ENCODE measurements at places on chromosomes 2 and 18.
A peak's percentile ranks its signal among the peaks of the same experiment; 100 is the strongest.

DNA sequence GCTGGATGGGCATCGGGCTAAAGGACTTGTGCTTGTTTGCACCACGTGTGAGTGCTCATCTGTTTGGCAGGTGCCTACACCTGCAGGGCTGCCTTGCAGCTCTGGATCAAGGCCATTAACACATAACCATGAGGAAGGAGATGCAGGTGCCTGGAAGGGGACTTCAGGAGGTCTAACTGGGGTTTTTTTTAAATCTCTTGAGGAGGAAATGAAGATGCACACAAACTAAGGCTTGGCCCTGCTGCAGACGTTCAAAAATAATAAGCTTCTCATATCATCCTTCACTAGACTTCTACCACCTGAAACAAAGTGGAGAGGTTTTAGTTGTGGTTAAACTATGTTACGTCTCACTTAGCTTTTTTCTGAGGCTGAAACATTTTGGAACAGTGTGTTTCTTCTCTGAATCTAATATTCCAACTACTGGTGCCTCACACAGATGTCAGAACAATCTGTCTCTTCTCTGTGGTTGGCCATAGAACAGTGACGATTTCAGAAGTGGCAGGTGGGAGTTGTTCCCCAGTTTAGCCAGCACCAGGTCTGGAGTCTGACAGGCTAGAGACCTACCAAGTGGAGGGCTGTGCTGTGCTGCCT lies 36.5 kb downstream of the BCL2L11 start:
- no peak for DNase-seq

DNA sequence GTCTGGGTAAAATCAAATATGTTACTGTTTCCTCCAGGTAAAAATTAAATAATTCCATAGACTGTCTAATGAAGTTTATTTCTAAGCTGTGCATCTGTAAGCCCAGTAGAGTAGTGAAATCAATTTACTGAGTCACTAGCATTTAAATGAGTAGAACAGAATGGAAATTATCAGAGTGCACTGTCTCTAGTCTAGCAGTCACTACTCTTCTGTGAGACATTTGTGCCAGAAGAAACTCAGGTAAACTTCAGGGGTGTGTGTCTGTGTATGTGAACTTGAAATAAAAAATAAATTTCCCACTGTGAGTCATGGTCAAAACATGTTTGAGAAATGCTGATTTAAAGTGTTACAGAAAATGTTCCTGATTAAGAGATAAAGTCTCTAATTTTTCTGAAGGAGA lies 146.4 kb downstream of the RIF1 start:
- DNase-seq: no peak

- DNase-seq: no peak
Observed at GRCh38 chr2:201696151-201696659, 2.2 kb downstream of the MPP4 start.

GRCh38 chr2:11559786-11560155 lies 25.9 kb downstream of the GREB1 start:
- DNase-seq: no peak

- DNase-seq: peak; percentile 67
Observed at GRCh38 chr2:43174368-43174916, 52.0 kb downstream of the ZFP36L2 start.

- no peak for DNase-seq
Observed at GRCh38 chr18:11751341-11752115, 62.5 kb downstream of the GNAL start.

DNA sequence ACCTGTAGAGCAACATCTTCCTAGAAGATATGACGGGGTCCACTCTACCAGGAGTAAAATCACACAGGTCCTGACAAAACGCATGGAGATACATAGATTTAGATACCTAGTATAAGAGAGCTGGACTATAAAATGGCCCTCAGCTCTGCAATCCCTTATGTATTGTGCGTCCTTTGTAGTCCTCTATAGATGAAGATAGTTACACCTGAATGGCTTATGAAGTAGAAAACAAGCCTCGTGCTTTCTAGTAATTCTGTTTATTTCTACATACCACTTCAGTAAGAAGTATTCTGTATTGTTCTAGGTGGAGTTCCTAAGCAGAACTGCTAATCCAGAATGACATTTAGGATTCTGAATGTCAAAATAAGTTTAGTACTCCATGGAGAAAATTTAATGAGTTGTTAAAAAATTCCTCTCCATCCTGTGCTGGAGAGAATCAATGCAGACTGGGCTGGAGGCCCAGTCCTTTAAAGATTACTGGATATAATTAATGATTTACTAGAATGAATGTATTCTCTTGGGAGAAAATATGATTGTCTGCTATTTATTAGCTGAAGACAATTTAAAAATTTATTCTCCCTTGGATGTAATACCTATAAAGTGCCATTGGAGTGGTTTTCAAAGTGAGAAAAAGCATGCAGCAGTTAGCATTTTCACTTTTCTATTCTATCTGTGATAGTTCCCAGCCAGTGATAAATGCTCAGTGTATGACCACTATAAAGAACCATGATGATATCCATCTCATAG lies 147.3 kb upstream of the UNC80 start:
- no peak for DNase-seq

- no peak for DNase-seq
Observed at GRCh38 chr2:64472881-64473280, 18.9 kb downstream of the LGALSL start.

- no peak for DNase-seq
Observed at GRCh38 chr18:14124689-14125088, 7.5 kb downstream of the ZNF519 start.

DNA sequence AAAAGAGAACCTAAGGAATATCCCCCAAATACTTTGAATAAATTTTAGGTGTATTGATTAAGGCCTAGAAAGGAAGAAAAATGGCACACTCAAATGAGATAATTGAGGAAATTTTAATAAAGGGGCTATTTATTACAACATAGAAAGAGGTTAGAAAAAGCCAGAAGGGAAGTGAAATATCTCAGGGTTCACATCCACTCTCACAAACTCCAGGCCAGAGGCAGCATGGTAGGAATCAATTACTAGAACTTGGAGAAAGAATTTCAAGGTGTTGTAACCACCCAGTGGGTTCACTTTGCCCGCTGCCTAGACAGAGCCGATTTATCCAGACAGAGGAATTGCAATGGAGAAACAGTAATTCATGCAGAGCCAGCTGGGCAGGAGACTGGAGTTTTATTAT lies 617.5 kb upstream of the ACVR2A start:
- no peak for DNase-seq

DNA sequence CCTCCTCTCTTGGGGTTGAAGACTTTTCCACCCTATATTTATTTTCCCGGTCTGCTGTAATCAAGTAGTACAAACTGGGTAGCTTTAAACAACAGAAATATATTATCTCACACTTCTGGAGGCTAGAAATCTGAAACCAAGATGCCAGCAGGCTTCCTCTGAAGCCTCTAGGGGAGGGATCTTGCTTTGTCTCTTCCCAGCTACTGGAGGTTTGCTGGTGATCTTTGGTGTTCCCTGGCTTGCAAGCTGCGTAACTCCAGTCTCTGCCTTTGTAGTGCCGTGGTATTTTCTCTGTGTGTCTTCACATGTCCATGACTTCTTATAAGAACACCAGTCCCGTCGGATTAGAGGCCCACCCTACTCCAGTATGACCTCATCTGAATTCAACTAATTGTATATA lies 44.4 kb downstream of the MYO3B start:
- no peak for DNase-seq

- DNase-seq: no peak
Observed at GRCh38 chr2:9076210-9076609, 72.7 kb upstream of the MBOAT2 start.

- DNase-seq: no peak
Observed at GRCh38 chr2:236949089-236949905, 136.4 kb upstream of the COPS8 start.

DNA sequence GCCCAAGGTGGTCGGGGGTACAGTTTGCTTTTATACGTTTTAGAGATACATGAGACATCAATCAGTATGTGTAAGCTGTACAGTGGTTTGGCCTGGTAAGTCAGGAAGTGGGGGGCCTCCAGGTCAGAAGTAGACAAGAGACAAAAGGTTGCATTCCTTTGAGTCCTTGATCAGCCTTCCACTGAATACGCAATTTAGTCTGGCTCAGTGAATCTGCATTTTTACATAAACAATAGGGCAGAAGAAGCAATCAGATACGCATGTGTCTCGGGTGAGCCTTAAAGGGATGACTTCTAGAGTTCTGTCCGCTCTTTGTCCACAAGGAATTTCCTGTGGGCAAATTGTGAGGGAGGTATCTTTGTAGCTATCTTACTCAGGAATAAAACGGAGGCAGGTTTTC lies 87.2 kb downstream of the SOWAHC start:
- DNase-seq: no peak

- DNase-seq: no peak
Observed at GRCh38 chr2:42925742-42926433, 133.5 kb upstream of the HAAO start.

DNA sequence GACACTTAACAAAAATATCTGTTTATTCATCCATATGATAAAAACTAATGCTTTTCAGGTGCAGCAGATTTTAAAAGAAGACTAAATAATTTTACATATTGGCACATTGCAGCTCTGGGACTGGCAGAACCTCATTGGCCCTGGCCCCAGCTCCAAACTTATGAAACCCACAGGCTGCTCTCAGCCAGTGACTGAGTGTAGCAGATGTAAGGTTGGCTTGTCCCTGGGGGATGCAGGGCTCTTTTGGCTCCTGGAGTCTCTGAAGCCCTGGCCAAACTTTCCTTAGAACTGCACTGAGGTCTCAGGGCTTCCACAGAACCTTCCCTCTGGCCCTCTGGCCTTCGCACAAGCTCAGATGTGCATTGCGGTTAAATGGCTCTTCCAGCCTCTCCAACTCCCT lies 725.0 kb upstream of the SOX11 start:
- no peak for DNase-seq

GRCh38 chr2:214696681-214697080 lies 112.8 kb downstream of the BARD1 start:
- DNase-seq: no peak

DNA sequence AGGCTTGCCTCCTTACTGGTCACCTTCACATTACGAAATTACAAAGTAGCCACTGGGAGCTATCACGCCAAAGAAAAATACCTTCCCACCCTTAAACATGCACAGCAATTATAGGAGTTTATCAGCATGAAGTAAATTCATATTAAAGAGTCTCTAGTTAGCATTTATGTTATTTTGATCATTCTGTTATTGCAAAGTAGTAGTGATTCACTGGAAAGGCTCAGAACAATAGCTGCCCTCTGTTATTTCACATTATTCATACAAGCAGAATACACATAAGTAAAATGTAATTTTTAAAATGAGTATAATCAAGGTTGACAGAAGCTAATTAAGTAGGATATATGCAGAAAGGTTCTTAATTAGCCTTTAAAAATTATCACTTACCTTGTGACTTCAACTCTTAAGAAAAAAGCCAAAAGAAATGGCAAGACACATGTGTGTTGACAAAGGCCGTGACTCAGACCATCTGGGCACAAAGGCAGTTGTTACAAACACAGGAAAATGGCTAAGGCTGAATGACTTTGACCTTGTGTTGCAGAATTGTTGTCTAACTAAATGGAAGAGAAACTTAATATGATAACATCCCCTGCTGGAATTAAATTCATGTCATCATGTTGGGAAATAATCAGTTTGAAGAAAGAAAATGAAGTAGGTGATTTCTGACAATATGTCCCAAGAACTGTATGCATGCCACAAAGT lies 108.3 kb downstream of the ARL6IP6 start:
- no peak for DNase-seq

DNA sequence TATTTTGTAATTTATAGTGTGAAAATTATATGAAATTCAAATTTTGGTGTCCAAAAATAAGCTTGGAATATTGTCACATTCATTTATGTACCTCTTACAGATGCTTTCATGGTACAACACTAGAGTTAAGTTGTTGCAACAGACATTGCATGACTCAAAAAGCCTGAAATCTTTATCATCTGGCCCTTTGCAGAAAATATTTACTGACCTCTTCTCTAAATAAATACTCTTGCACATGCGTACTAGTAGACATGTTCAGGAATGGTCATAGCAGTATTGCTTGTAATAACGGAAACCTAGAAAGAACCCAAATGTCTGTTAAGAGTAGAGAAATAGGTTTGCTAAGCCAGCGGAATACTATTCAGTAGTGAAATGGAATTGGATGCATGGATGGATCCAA lies 60.4 kb downstream of the GALNT1 start:
- DNase-seq: no peak

- DNase-seq: no peak
Observed at GRCh38 chr18:63160172-63160995, 159.2 kb downstream of the BCL2 start.

Measured in activated gamma-delta T cell treated with anti-CD3 and anti-CD28 coated beads, Interleukin-2, amount 50 U/mL, for 16 hours (primary cell).